ENCODE measurements at places on chromosomes 6 and 20. TPM values are rescaled to one million over a fixed set of nuclear protein-coding genes. Genes with fewer than 3 reads are reported as not detected.

LY6G6F gene
- total RNA-seq = not detected

PPDPF gene
- total RNA-seq = 303 TPM

DEFB132 gene
- not detected for total RNA-seq

WFDC12 gene
- not detected for total RNA-seq

CHD6 gene
- total RNA-seq = 9.0 TPM

CYP24A1 gene
- not detected for total RNA-seq

TTK gene
- total RNA-seq = 1.4 TPM

BCKDHB gene
- 15.8 TPM for total RNA-seq

MANEA gene
- total RNA-seq = 9.5 TPM

HLA-DMB gene
- 0.65 TPM for total RNA-seq

ULBP3 gene
- total RNA-seq = 17.2 TPM

CASS4 gene
- 0.38 TPM for total RNA-seq

CST4 gene
- total RNA-seq = not detected

ZNF311 gene
- total RNA-seq = 0.49 TPM

VSX1 gene
- not detected for total RNA-seq

Measured in mesangial cell (primary cell).